ENCODE measurements at places on chromosomes 1 and 21. TPM values are rescaled to one million over a fixed set of nuclear protein-coding genes. Genes with fewer than 3 reads are reported as not detected.
A peak's percentile ranks its signal among the peaks of the same experiment; 100 is the strongest.

Gene KCNJ10
- not detected for total RNA-seq

- no peaks in the 10 kb centered on the region for H3K27me3 ChIP-seq
- peak overlapping the region; percentile 51 for H3K4me3 ChIP-seq
- DNase-seq, result peak; percentile 66
- peak overlapping the region; percentile 80 for H3K27ac ChIP-seq
- peaks cover 26% of the 10 kb centered on the region for H3K4me1 ChIP-seq
These were observed 128.8 kb downstream of the ADSS2 start for GRCh38 chr1:244322791-244323521.

DNA sequence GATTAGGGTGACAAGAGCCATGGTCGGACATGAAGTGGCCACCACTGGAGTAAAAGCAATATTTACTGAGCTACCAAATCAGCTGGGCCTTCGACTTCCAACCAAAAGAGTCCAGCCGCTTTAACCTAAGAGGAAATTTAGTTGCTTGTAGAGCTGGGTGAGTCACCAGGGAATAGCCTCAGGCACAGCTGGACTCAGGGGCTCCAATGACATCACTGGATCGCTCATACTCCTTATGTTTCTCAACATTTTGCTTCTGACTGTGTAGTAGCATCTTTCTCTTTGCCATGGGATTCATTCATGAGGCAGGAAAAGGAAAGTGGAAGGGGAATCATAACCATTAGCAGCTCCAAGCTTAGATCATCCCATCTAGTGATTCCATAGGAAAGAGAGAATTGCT, 664.4 kb downstream of the MATN1 start:
- no peaks in the 10 kb centered on the region for H3K36me3 ChIP-seq
- no peak overlapping the region for H3K27ac ChIP-seq
- no peaks in the 10 kb centered on the region for H3K4me1 ChIP-seq
- H3K4me3 ChIP-seq, result no peak overlapping the region
- no peak for DNase-seq

GRCh38 chr1:119075614-119076013, 64.8 kb downstream of the WARS2 start:
- no peaks in the 10 kb centered on the region for H3K27me3 ChIP-seq
- no peak overlapping the region for H3K4me3 ChIP-seq
- peaks cover 15% of the 10 kb centered on the region for H3K4me1 ChIP-seq
- H3K36me3 ChIP-seq, result no peaks in the 10 kb centered on the region
- H3K27ac ChIP-seq, result no peak overlapping the region

GRCh38 chr21:37183749-37184148, 83.4 kb downstream of the VPS26C start:
- DNase-seq, result no peak
- H3K4me1 ChIP-seq, result peaks cover 9% of the 10 kb centered on the region
- no peaks in the 10 kb centered on the region for H3K27me3 ChIP-seq
- no peak overlapping the region for H3K4me3 ChIP-seq

DNA sequence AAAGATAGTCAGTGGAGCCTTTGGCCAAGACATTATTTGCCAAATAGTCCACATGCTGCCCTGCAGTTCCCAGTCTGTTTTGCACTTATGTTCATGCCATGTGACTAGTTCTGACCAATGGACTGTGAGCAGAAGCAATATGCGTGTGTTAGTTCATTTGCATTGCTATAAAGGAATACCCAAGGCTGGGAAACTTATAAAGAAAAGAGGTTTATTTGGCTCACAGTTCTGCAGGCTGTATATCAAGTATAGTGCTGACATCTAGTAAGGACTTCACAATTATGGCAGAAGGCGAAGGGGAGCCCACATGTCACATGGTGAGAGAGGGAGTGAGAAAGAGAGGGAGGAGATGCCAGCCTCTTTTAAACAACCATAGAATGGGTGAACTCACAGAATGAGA, 193.3 kb downstream of the PTPRU start:
- no peaks in the 10 kb centered on the region for H3K27me3 ChIP-seq
- no peaks in the 10 kb centered on the region for H3K4me1 ChIP-seq
- no peaks in the 10 kb centered on the region for H3K36me3 ChIP-seq
